Pons (tissue), 1 donor: ENCODE measurements at places on chromosomes 16 and 17.

GRCh38 chr17:17784657-17785267 lies 52.0 kb downstream of the SREBF1 start:
- peak; percentile 47 for DNase-seq

DNA sequence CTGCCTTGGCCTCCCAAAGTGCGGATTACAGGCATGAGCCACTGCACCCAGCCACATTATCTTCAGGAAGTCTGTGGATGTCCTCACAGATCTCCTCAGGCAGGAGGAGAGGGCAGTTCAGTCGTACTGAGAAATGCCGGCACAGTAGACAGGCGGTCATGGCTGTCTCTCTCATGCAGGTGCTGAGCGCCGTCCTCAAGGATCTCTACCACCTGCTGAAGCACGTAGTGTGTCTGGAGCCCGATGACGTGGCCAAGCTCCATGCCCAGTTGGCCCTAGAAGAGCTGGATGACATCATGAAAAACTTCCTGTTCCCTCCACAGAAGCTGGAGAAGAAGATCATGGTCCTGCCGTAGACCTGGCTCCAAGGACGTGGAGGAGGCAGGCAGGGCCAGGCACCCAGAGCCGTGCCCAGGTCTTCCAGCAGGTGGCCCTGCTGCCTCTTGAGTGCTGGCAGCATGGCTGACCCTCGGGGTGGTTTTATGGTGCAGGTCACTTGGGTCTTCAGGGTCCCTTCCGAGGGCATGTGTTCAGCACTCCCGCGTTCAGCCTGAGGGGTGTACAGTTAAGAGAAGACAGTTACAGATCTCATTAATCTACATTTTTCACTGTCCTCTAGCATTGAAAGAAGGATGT lies 22.0 kb upstream of the HAS3 start:
- no peak for DNase-seq

DNA sequence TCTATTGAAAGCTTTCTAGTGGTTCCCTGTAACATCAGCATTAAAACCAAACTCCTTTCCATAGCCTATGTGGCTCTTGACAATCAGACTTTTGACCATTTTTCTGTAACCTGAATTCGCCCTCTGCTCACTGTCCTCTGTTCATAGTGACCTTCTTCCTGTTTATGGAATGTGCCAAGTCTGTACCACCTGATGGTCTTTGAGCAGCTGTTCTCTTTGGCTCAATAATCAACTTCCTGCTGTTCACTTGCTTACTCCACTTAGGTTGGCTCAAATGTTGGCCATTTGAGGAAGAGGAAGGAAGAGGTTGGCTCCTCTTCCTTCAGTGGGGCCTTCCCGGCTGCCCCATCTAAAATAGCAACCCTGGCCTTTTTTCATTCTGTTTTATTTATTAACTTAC lies 251.5 kb downstream of the CA10 start:
- DNase-seq = no peak

GRCh38 chr17:37541880-37542660 lies 52.4 kb downstream of the DUSP14 start:
- DNase-seq = no peak

- peak; percentile 25 for DNase-seq
Measured at GRCh38 chr16:29126057-29126494, 141.2 kb downstream of the LAT start.

GRCh38 chr17:80260069-80260535 lies 550 bp upstream of the RNF213 start:
- peak; percentile 34 for DNase-seq

DNA sequence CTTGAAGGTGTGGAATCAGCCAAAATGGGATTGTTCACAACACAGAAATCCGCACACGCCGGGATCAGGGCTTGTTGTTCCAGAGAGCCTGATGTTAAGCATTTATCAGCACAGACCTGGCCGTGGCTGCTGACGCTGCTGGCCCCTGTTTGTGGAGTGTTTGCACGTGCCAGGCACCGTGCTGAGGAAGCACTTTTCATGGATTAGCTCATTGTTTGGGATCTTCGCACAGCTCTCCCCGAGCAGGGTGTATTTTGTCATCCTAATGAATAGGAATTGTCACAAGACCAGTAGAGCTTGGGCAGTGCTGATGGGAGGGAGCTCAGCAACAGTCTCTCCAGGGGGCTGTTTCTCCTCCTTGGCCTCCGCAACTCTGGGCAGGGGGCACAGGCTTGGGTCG lies 160.4 kb upstream of the PLCG2 start:
- peak; percentile 92 for DNase-seq

DNA sequence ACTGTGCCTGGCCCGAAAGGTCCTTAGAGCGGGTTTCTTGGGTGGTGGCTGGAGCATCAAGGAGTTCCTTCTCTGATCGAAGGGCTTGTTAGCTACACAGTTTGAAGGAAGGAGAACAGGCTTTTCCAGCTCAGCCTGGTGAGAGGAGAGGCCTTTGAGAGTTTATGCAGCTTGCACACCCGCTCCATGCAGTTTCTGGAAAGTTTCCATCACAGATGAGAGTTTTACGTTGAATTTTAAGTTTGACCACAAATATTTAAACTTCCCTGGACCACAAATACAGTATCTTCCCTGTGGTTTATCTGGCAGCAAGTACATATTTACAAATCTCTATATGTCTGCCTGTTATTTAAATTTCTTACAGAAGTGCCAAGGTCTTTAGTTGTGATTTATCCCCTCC lies 56.8 kb downstream of the HIC1 start:
- no peak for DNase-seq

- DNase-seq = no peak
Measured at GRCh38 chr16:12965274-12965804, 63.9 kb downstream of the SHISA9 start.

DNA sequence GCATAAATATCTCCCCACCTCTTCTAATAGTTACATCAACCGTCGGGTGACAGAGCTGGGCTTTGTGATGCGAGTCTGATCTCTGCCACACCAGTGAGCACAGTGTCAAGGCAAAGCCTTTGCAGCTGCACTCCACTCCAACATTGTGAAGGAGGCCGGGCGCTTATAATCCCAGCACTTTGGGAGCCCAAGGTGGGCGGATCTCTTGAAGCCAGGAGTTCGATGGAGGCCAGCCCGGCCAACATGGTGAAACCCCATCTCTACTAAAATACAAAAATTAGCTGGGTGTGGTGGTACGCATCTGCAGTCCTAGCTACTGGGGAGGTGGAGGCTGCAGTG lies 18.9 kb downstream of the CYB5D2 start:
- peak; percentile 57 for DNase-seq

DNA sequence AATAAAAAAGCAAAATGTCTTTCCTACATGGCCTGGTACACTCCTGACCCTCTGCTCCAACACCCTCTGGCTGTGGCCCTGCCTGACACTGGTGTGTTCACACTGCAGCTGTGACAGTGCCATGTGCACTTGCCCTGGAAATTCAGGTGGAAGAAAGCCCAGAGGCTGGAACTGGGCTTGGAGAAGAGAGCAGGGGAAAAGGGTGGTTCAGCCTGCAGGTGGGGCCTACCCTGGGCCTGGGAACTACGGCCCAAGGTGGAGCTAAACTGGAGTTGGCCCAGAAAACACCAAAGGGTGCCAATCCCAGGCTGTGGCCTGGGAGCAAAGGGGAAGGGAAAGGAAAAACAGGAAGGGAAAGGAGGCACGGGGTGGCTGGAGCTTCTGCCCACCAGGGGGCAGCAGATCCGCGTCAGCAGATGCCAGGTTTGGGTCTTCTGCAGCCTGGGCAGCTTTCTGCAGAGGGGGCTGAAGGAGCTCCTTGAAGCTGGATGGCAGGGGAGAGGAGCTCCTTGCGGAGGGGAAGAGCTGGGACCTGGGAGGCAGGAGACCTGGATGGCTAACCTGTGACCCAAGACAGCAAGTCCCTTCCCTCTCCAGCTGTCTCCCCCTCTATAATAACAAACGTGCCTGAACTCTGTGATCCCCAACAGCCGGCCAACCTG lies 15.4 kb upstream of the CTCF start:
- peak; percentile 45 for DNase-seq

DNA sequence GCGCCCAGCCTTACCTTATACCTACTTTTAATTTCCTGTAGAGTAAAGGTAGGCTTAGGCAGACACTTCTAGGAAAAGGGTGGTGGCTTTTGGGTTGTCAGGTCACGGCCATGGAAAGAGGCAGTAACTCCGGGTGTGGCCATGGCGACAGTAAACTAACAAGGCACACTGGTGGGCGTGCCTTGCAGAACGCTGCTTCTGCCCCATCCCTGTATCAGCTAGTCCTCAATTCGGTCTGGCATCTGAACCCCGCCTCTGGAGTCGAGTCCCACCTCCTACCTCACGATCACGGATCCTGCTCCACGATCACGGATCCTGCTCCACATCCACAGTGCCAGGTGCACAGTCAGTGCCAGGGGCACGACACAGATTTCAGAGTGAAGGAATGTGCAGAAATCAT lies 5.6 kb downstream of the ADCY9 start:
- DNase-seq = no peak

DNA sequence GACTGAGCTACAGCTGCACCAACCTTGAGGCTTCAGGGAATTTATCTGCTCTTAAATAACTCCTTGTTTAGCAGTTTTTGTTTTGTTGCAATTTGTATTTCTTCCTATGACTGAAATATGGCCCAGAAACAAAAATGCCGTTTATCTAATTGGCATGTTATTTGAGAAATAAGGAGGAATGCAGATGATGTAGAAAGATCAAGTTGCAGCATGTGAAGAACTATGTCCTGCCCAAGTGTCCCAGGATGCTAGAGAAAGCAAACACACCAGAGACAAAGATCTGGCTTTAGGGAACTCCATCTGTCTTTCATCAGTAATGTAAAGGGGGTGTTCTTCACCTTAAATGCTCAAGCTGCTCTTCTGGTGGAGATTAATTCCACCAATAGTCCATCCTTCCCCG lies 29.7 kb downstream of the USP31 start:
- no peak for DNase-seq

DNA sequence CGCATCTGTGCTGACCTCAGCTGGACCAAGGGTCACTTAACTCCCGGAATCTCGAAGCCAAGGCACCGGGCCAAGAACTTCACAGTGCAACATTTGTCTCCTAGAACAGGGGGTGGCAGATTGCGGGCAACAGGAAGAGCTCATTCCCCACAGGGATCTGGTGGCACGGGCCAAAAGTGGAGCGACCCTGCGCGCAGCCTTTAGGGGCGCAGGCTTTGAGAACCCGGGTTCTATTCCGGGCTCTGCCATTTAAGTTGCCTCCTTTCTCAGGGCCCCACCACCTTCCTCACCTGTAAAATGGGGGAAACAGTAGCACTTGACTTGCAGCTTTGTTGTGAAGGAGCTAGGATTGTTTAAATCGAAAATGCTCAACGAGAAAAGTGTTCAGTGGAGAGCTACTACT lies 651 bp downstream of the SHMT1 start:
- DNase-seq = peak; percentile 93

GRCh38 chr16:64196444-64196843 lies 925.4 kb downstream of the CDH11 start:
- no peak for DNase-seq

GRCh38 chr17:47733047-47733673 lies at the start of gene TBX21:
TBX21 (plus strand) TSS chr17:47733236; CDS start chr17:47733455, 219 bp downstream.
- peak; percentile 3 for DNase-seq

DNA sequence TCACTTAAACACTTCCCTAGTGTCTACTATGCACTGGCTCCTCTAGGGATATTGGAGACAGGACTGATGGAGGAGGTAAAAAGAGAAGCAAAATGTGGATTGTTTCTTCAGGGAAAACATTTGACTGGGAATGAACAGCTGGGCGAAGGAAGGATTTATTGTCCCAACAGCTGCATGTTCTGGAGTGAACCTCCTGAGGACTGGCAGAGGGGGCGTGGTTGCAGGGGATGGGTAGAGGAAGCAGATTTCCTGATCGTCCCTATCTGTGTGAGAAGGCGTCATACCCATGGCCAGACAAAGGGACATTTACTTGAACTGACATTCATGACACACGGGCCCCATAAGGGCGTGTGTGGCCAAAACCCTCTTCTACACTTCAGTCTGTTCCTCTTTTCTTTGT lies 321.5 kb downstream of the MAP2K4 start:
- DNase-seq = no peak

DNA sequence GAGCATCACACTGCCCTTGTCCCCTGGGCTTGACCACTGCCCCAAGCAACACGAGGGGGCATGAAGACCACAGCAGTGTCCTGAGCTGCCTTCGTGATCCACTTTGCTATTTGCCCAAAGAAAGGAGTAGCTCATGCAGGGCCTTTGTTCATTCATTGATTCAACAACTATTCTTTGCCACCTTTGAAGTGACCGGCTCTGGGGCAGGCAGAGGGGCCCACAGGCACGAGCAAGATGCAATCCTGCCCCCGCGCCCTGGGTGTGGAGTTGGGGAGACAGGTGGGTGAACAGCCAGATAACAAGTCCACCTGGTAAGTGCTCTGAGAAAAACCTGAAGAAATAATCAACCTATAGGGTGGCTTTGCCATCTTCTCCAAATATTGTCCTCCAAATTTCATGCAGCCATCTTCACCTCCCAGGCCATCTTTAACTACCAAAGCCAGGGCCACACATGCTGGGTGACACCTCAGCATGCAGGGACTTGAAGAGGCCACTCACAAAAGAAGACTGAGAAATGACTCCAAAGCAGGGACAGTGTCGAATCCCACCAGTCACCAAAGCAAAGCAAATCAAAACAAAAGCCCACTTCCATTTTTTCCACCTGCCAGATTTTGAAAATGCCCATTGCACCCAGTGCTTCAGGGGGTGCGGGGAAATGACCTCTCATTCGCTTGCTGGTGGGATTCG lies 18.2 kb upstream of the RBFOX3 start:
- no peak for DNase-seq

GRCh38 chr17:82356845-82357355 lies 2.1 kb upstream of the TEX19 start:
- DNase-seq = no peak

DNA sequence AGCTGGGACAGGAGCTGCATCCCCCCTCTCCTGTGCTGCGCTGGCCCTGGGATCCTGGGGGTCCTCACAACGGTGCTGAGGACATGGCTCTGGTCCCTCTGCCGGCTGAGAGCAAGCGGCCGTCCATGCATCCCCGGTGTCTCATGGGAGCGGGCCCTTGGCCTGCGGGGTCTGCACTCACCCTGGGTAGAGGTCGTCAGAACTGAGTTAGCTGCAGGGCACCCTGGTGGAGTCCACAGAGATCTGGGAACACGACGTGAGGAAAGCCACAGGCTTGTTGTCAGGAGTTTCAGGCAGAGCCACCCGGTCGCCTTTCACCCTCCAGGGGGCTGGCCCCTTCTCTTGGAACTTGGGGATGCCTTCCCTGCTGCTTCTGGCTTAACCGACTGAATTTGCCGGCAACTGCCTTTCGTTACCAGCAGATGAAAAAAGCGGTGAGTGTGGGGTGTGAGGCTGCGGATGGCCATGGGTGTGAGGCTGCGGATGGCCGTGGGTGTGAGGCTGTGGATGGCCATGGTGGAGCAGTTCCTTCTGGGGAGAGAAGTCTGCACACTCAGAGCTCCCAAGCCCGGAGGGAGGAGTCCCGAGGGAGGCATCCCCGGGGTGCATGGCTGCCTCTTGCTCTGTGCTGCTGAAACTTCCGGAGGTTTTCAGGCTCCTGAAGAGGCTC lies 81.7 kb downstream of the LMF1 start:
- no peak for DNase-seq

DNA sequence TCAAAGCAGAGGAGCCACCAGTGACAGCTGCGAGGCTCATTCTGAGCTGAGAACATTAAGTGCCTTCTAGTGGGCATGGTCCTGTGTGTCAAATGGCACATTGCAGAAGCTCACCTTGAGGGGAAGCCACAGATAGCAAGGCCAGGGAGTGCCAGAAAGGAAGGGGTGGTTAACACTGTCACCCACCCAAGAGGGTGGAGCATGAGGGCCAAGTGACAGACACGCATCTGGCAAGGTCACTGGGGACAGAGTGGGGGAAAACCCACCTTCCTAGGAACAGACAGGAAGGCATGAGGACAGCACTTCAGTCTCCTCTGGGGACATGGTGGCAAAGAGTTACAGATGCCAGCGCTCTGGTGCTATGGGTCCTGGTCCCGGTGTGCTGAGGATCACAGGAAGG lies 22.1 kb downstream of the NUBP1 start:
- DNase-seq = no peak

- DNase-seq = no peak
Measured at GRCh38 chr17:38611070-38611786, 5.5 kb upstream of the SRCIN1 start.
